ENCODE measurements at places on chromosomes 11 and 22.

GRCh38 chr11:95505927-95506426, 275.0 kb upstream of the SESN3 start:
- no peak for DNase-seq

DNA sequence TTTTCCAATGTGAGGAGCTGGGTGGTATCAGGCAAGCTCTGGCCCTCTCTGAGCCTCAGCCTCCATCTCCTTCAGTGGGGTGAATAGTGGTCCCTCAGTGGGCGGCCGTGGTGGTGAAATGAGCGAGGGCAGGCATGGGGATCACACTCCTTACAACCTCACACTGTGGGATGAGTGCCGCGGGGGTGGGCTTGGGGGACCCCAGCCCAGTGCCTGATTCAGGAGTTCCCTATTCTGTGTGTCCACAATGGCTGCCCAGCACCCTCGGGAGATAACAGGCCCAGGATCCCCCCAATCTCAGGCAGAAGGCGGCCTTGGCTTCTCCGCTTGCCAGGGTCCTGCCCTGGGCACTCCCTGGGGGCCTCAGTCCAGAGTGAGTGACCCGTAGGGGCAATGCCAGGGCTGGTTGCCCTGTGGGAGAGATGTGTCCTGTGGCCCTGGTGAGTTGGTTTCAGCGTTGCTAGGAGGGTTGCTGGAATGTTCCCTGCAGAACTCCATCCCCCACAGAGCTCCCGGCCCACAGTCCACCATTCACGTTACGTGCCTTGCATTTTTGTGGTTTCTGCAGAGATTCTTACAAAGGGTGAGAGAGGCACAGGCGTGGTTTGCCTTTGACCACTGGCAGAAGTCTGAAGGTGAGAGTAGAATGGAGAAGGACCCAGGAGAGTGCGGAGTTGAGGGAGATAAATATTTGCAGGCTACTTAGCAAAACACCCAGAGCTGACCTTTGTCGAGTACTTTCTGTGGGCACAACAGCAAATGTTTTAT, 2.9 kb downstream of the ALDH3B1 start:
- no peak for DNase-seq

DNA sequence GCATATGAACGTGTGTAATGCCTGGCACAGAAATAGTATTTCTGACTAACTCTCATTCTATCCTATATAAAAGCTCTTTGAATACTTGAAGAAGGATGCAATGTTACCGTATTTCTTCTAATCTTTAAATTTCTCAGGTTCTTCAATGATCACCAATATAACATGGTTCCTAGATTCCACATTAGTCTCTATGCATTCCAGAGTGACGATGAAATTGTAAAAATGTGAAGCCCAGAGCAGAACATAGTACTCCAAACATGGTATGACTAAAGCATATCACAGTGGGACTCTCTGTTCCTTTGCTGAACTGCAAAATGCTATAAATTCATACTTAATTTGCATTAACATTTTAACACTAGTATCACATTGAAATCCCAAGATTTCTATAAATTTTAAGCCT, 877.6 kb upstream of the CHORDC1 start:
- DNase-seq: no peak

DNA sequence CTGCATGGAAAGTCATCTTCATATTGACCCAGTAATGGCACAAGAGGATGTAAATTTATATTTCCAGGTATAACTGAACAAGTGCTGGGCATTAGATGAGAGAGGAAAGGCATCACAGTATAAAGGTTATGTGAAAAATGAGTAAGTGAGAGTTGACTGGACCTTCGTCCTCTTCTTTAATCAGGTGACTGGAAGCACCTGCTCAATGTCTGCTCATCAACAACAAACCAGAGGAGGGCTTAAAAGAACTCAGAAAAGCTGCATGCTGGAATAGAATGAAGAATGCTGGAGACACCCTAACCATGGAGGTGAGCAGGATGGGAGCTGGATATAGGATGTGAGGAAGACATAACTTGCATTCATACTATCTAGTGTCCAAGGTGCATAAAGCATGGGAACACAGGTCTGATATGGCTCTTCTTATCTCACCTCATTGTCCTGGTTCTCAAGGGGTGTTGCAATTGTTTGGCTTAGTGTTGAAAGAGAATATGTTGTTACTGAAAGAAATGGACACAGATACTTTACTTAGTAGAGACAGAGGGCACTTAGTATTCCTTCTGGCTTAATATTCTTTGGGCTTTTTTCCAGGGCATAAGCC, 7.3 kb upstream of the SLC22A9 start:
- no peak for DNase-seq

DNA sequence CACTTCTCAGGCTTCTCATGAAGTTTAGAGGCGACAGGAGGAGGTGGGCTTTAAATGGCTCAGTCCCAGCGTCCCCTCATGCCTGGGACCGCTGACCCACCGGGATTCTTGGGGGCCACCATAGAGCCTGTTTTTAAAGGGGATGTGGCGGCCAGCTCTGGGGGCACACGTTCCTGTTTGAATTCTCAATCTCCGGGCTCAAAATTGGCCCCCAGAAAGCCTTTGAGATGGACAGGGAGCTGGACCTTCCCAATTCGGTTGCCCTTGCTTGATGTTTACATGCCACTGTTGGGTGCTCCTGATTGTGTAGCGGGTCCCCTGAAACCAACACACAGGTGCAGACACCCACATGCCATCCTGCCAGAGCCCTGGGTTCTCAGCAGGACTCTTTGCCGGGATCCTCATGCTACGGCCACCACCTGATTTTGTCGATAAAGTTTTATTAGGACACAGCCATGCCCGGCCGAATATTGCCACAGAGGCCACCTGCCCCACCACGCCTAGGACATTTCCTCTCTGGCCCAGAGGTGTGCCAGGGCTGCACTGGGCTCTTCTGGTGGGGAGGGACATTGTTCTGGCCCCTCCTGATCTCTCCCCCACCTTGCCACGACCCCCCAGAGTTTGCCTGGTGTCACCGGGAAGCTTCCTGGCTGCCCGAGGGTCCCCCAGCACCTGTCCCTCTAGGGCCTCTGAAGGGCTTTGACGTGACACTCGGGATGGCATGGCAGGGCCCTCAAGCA, 71.6 kb downstream of the KCNQ1 start:
- DNase-seq: peak; percentile 8

DNA sequence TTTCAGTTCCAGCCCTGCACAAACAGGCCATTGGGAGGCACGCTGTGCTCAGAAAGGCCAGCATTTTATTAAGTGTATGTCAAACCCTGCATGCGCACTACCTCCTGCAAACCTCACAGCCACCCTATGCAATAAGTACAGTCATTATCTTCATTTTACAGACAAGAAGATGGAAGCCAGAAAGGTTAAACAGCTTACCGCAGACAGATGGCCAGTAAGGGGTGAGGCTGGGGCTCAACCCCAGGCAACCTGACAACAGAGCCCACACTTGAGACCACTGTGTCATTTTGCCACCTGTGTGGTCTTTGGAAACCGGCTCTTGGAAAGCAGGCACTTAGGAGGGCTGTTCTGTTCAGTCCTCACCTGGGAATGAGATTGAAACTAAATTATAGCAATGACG, 142.3 kb downstream of the NXPE2 start:
- no peak for DNase-seq
